Ascending aorta (tissue), 2 donors: ENCODE measurements at places on chromosomes 2 and 18. TPM values are rescaled to one million over a fixed set of nuclear protein-coding genes. Genes with fewer than 3 reads are reported as not detected.

- peak; percentile 70 for DNase-seq
Measured at GRCh38 chr2:105373344-105373781, 25.5 kb downstream of the FHL2 start.

- no peak for DNase-seq
Measured at GRCh38 chr18:60664736-60665135, 292.2 kb upstream of the MC4R start.

DNA sequence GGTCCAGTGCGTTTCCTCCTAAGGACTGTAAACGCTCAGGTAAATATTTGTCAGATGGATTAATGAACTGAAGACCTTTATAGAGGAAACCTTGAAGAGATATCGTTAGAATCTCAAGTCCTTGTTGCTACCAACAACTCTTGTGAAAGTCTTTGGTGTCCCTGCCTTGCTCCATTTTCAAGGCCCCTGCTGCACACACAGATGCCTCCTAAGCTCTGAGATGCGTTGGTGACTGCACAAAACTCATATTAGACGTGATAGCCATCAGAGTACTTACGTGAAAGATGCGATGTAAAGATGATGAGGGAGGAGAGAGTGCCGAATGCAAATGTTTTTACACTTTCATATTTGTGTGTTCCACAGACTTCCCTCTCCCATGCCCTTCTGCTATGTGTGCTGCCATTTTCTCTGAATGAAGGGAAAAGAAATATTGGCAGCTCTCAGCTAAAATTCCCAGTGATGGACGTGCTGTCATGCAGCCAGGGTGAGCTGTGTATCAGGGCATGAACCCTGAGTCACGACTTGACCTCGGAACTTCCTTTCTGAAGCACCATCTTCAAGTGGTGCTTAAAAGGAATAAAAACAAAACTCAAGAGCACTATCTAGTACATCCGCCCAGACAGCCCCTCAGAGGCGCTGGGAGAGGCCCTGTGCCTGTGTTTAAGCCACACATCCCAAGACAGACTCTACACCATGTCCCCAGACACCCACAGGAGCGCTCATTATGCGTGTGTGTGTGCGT lies 117.4 kb downstream of the FAM210A start:
- DNase-seq, result no peak

DNA sequence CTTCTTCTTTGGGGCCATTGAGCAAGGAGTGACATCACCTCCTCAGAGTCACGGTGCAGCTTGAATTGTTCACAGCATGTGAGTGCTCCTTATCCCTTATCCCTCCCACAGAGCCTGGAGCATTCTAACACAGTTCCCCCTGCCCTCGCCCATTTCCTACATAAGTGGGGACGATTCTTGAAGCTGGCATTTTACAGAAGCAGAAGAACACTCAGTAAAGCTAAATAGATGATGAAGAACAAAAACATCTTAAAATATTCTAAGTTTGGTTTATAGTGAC lies 135.8 kb upstream of the APCDD1 start:
- DNase-seq, result no peak

DTNA gene
- total RNA-seq, result 7.3 TPM
